ENCODE measurements at places on chromosomes 1 and 21.

DNA sequence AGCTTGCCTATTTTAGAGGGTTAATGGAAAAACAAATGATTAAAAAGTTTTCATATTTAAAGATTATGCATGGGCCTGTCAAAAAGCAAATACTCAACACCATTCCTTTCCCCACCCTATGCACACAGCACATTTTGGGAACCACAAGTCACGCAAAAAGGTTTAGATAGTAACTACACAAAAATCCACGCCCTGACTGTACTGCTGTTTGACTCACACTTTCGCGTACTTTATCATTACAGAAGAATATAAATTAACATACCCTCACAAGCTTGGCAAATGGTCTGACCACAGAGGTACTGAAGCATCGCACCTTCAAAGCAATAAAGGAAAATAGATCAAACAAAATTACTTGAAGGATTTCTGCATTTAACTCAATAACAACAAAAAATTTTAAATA lies 1.4 kb downstream of the ATP5PO start:
- DNase-seq, result no peak

DNA sequence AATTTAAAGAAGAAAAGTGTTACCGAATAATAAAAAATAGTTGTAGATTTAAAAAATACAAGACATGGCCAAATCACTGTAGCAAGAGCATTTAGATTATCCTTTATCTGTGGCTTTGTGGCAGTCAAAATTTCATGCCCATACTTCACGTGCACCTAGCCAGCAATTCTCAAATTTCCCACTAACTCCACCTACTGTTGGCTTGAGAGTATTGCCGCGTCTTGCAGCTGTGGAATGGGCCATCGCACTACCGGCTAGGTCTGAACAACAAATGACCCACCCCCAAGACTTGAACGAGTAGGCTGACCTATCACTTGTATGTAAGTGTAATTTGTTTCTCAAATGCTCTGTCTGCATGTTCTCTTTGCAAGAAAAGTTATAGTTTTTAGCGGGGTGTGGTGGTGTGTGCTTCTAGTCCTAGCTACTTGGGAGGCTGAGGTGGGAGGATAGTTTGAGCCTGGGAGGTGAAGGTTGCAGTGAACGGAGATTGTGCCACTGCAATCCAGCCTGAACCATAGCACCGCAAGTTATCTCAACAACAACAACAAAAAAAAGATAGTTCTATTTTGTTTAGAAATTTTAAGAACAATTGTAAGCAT lies 4.1 kb downstream of the KRTAP13-4 start:
- peak; percentile 83 for DNase-seq

- peak; percentile 75 for DNase-seq
These were observed 38.9 kb upstream of the ZBTB18 start for GRCh38 chr1:244012202-244012601.

DNA sequence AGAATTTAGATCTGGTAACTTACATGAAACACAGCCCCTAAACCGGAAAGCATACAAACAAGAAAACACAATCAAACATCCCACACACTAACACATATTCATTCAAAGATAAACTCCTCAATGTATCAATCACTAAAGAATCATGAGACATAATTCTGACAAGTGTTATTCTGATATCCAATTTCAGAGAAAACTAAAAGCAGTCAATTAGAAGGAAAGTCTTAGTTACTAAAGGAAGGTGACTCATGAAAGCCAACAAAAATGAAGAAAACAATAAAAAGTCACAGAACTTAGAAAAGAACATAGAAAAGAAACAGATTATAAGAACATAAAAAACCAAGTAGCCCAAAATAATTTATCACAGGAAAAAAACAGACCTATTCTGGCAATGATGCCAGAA lies 57.2 kb downstream of the ZZZ3 start:
- DNase-seq, result no peak

DNA sequence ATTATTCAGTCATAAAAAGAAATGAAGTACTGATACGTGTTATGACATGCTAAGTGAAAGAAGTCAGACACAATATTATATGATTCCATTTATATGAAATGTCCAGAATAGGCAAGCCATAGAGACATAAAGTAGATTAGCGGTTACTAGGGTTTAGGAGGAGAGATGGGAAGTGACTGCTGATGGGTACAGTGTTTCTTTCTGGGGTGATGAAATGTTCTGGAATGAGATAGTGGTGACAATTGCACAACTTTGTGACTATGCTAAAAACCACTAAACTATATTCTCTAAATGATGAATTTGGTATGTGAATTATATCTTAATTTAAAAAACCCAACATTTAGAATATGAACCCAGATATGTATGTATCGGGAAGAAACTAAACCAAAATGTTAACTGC lies 27.6 kb downstream of the IPP start:
- no peak for DNase-seq

DNA sequence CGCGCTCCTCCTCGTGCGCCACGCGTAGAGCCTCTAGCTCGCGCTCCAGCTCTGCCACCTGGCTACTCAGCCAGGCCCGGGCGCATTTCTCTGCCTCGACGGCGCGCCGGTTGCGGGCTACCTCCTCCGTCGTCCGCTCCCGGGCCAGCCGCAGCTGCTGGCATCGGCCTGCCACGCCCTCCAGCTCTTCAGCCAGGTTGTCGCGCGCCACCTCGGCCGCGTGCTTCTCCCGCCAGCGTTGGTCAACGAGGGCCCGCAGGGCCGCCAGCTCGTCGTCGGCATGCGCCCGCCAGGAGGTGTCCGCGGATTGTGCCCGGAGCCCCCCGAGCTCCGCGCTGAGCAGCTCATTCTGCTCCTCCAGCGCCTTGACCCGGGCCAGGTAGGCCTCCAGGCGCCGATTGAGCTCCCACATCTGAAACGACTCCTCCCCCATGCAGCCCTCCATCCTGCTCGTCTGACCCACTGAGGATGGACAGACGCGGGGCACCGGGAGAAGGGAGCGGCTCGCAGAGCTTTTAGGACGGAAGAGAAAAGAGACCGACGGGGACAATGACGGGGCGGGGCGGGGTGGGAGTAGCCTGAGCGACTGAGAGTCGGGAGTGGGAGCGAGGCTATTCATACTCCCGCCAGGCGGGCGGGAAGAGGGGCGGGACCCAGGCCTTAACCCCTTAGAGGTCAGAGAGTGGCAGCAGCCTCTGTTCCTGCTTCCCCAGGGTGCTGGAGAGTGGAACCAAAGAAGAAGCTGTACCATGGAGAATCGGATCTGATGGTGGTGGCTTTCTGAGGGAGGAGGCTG lies at the start of gene NES:
Gene NES, minus strand, starts transcription at position 588 of the 796 bp plus-strand sequence. Its CDS starts 143 bp downstream, at position 445.
- peak; percentile 98 for DNase-seq

DNA sequence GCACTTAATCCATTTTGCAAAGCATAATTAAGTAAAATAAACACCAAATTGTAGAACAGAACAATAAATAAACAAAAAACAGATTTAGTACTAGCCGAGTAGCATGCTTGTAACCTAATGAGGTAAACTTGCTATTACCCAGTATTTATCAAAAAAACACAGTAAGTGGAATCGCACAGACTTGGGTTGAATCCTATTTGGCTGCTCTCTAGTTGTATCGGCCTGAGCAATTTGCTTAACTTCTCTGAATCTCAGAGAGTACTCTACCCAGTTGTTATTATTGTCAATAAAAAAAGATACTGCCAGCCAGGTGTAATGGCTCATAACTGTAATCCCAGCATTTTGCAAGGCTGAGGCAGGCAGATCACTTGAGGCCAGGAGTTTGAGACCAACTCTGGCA lies 664.3 kb downstream of the ADGRL2 start:
- no peak for DNase-seq

- no peak for DNase-seq
These were observed 1.4 kb downstream of the DSCAM start for GRCh38 chr21:40845441-40845995.

GRCh38 chr1:193569096-193569982 lies 382.9 kb upstream of the B3GALT2 start:
- peak; percentile 65 for DNase-seq

DNA sequence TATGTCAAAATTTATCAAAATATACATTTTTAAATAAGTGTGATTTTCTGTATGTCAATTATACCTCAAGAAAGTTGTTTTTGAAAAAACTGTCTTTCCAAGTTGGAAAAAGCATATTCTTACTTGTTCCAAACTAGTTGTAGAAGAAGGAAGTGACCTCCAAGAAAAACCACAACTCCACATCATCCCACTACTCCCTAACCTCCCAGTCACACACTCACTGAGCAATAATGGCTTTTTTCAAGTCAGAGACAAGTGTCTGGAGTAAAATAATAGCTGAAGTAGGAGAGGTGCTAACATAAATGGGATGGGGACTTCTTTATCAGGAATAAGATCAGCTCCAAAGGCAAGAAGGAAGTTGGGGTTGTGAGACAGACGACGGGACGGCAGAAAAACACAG lies 13.4 kb downstream of the EPRS1 start:
- DNase-seq, result no peak

DNA sequence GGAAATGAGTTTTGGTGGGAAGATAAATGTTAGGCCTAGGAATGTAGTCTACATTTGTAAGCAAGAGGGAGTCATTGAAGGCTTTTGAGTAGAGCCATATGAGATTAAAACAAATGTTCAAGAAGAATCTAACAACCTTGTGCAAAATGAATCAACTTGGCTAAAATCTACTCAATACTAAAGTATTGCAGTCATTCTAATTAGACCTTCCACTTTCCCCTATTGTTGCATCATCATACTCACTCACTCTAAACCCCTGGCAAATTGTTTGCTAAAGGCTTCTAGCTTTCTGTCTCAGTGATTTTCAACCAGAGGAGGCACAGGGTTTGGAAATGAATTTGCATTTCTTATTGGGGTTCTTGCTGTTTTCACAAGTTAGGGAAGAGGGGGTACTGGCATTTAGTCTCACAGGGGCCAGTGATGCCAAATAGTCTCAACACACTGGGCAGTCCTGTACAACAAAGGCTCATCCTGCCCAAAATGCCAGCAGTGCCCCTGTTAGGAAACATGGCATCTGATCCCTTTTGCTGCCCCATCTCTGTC lies 85.3 kb downstream of the SEC16B start:
- DNase-seq, result no peak

- no peak for DNase-seq
These were observed 18.0 kb downstream of the COL16A1 start for GRCh38 chr1:31685795-31686194.

- peak; percentile 11 for DNase-seq
These were observed 686.9 kb downstream of the LRRIQ3 start for GRCh38 chr1:73511038-73511437.

DNA sequence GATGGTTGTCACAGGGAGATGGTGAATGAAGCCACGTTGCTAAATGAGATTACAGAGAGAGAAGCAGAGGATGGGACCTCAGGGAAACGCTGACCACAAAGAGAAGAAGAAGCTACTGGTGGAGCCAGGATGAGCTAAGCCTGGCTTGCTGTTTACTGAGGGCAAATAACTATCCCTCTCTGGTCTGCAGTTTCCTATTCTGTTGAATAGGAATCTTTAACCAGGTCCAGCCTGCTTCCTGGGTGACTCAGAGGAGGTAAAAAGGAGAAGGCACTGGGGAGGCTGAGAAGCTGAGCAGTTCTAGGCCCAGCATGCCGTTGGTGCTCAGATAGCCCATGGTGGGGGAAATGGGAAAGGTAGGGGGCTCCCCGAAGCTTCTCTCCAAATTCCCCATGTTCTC lies 29.6 kb downstream of the DMBX1 start:
- DNase-seq, result no peak

- no peak for DNase-seq
These were observed 145.7 kb downstream of the ZNF644 start for GRCh38 chr1:90876101-90876500.

DNA sequence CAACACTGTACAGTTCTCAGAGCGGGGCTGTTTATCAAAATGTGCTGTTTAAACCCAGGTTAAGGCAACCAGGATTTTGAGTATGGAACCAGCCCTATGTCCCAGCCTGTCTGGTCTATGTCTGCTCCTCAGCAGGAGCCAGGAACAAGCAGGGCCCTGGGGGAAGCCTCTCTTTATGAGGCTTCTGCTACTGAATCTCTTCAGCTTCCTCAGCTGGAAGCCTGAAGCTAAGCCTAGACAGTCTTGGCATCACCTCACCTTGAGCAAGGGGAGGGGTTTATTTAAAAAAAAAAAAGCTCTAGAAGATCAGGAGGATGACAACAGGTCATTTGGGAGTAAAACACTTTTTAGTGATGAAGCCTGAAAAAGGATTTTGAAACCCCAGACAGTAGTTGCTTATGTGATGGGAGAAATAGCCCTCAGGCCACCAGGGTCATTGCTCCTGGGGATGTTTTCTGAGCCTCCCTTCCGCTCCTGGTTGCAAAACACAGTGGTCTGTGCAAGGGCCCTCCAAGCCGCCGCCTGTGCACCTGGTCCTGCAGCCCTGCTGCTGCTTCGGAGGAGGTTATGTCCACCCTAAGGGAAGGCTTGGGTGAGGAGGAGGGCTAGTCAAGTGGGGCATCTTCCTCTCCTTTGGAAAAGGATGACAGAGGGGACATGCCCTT lies 21.8 kb upstream of the GRHL3 start:
- DNase-seq, result no peak
